Stimulated activated CD8-positive, alpha-beta memory T cell treated with anti-CD3 and anti-CD28 coated beads, Interleukin-12 subunit alpha, Interleukin-12 subunit beta, amount 100 ng/mL, for 1 hour (primary cell): ENCODE measurements at places on chromosomes 1 and 21.

DNA sequence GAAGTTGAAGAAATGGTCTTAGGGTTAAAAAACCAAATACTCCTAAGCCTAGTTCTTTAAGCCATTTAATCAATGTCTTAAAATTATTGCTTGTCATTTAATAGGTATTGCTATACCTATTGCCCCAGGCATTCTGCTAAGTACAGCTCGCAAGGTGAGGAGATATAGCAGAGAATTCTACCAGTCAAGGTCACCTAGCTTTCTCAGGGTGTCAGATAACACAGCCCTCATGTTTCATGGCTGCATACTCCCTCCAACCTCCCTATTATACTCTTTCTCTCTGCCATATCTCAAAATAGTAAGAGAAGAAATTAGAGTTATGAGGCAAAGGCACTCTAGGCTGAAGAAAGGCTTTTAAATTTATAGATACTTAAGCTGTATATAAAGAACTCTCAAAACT lies 68.4 kb upstream of the GPR88 start:
- DNase-seq, result no peak

- no peak for DNase-seq
Observed at GRCh38 chr1:22888320-22889075, 84.2 kb downstream of the LACTBL1 start.

DNA sequence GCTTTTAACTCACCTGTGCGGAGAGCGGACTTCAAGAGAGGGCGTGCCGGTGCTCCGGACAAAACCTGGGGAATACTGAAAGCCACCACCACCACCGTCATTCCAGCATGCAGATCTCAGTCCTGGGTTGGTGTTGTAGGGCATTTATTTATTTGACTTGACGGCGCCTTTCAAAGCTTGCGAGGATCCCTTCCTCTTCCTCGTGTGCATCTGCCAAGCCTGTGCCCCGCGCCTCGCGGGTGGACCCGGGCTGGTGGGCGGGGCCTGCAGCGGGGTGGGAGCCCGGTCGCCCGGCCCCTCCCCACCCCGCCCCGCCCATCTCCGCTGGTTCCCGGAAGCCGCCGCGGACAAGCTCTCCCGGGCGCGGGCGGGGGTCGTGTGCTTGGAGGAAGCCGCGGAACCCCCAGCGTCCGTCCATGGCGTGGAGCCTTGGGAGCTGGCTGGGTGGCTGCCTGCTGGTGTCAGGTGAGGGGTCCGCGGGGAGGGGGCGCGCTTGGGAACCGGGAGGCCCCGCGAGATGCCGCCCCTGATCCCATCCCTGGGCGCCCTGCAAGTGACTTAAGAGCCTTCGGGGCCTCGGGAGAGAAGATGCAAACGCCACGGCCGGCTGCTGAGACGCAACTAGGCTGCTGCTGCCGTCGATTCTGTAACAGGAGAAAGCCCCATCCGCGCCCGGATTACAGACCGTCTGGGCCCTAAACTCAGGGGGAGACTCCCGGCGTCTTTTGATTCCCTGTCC lies at the start of gene IL10RB:
IL10RB (plus strand) TSS at position 318 of the 739 bp plus-strand sequence; CDS start at position 417, 99 bp downstream.
- peak; percentile 55 for DNase-seq

- no peak for DNase-seq
Observed at GRCh38 chr1:185358957-185359356, 41.9 kb upstream of the IVNS1ABP start.

DNA sequence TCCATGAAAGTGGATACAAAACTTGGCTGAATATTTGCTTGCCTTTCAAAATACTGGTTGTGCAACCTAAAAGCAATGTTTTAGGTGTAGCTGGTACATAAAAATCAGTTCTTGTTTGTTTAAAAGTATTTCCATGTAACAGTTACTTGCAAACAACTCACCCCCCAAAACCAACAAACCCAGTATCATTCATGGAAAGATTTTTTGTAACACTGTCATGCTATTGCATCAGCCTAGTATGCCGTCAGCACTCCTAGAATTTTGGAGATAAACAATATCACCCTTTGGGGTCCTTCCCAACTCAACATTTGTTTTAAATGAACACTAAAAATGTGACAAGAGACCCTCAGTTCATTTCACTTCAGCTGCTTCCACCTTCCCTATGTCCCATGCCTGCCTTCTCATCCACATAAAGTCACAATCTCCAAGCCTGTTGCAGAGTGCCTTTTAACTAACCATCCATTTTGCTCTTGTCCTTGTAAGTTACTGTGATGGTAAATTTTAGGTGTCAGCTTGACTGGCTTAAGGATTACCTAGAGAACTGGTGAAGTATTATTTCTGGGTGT lies 425.3 kb downstream of the DUSP10 start:
- DNase-seq, result no peak

GRCh38 chr1:2506901-2507565 lies 19.4 kb downstream of the PANK4 start:
- no peak for DNase-seq

DNA sequence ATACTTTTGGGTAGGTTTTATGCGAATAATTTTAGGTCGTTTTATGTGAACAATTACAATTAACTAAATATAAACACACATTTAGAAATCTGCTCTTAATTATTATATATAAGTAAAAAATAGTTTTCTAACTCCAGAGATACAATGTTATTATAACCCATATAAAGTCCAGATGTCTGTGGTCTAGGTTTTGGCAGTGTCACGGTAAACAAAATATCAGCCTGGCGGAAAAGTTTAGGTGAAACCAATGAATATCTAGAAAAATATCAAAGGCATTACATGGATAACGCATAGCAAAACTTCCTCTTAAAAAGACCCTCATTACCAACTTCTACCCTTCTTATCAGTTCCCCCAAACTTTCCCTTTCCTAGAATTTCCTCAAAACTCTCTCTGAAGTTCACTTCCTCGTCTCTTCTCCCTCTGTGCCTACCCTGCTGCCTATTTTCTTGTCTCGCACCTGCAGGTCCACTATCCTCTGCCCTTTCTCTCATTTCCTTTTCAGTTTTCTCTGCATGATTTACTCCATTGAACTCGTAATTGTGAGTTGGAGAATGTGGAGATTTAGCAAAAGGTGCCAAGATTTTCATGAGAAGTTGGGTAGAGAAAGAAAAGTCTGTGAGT lies 21.8 kb downstream of the VTCN1 start:
- no peak for DNase-seq

GRCh38 chr21:35026617-35027562 lies 22.2 kb downstream of the RUNX1 start:
- DNase-seq, result peak; percentile 70

DNA sequence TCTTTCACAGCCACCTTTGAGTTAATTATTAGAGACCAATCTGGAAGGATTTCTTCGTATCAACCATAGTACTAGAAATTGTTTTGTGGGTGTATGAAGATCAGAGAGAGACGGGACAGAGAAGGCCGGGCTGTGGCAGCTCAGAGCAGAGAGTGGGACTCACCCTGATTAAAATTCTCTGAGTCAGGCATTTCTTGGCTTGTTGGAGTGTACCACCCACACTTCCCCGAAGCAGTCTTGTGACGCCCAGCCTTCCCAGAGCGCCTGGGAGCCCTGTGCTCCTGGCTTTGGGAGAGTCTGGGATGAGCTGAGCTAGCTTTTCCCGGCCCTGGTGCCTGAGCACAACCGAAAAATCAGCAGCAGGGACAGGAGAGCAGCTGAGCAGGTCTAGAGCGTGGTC lies 19.4 kb downstream of the PLEKHM2 start:
- DNase-seq, result no peak
